Activated T-cell treated with anti-CD3 and anti-CD28 coated beads, Interleukin-2, amount 50 U/mL, for 1 hour (primary cell): ENCODE measurements at places on chromosomes 12 and 14.

- DNase-seq = no peak
These were observed 471.0 kb upstream of the MGAT4C start for GRCh38 chr12:86727160-86727559.

DNA sequence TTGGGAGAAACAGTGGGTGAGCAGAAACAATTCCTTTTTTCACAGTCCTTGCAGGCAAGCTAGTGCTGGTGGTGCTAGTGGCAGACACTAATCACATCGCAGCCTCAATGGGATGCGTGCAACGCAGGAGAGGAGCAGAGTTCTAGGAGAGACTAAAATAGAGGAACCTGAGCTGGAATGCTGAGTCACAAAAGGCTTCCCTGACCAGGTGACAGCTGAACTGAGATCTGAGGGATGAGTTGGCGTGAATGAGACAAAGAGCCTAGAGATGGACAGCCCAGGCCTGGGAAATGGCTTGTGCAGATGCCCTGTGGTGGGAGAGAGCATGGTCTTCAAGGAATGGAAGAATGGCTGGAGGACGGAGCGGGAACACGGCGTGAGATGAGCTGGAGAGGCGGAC is 25.8 kb downstream of the ACADS start:
- no peak for DNase-seq

- DNase-seq = no peak
These were observed 16.8 kb downstream of the SCAF11 start for GRCh38 chr12:45973526-45973925.

GRCh38 chr12:117044790-117045159 is 54.4 kb downstream of the TESC start:
- no peak for DNase-seq

DNA sequence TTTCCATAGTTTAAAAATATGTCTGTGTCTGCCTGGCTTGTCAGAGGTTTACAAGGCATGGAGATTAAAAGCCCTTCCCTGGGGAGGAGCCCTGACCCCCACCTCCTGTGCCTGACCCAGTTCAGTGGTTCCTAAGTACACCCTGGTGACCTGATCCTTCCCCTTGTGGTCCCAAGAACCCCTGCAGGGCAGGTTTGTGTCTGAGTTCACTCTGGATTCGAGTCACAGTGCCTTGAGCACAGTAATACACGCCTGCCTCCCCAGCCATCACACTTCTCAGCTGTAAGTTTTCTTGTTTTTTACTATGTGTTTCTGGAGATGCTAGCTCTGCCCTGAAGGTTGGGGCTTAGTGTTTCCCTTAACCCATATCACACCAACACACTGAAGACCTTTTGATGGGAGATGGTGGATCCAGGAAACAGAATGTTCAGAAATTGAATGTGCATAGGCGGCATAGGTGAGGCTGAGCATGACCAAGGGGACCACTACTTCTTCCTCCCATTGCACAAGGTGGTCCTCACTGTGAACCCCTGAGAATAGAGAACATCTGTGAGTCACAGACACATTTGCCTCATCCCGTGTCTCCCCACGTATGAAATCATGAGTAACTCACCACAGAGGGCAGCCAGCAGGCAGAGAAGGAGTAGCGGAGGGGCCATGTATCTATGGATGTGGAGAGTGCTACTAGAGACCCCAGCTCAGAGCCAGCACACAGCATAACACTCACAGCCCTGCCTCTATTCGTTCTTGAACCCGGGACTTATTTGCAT is 962.9 kb downstream of the TMEM121 start:
- DNase-seq = no peak

GRCh38 chr12:91249518-91250272 is 67.1 kb upstream of the DCN start:
- no peak for DNase-seq

GRCh38 chr12:111692575-111693210 is 6.8 kb downstream of the ACAD10 start:
- no peak for DNase-seq

DNA sequence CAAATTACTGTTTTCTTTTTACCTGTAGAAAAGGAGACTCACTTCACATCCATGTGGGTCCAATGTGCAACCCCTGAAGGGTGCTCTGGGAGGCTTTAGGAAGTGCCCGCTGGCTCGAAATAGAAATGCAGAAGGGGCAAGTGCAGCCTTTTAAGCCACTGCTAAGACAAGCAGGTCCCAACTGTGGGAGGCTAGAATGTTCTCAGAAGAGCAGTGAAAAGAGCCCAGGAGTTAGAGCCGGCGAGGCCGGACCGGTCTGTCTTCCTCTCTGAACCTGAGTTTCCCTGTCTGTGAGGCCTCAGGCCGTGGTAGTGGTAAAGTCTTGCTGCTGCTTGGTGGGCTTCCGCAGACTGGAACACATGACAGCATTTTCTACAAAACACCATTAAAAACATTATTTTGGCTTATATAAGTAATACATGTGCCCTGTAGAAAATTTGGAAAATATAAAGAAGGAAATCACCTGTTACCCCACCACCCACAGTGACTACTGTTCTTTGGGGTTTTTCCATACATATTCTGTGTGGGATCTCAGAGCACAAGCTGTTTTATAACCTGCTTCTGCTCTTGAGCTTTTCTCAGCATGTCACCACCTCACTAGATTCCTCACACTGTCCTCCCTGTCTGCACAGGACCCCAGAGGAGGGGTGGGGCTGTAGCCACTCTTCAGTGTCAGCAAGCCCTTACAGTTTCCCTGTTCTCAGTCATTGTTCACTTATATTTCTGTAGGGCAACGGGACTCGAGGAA is 6.0 kb downstream of the CKB start:
- DNase-seq = peak; percentile 2

DNA sequence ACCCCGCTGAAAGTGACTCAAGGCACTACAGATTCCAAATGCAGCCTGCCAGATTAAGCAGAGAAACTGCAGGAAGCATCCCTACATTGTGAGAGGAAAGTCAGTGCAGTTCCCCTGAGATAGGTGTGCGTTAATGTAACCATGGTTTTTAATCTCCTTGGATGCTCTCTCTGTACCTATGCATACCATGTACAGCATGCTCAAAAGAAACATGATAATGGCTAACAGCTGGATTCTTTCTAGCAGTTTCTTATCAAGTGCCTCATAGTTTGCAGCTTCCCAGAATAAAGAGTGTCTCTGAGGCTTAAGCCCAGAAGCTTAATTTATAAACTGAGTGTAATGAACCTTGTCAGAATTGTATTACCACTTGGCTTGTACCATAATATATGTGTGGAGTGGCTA is 17.1 kb upstream of the MDM1 start:
- DNase-seq = no peak

DNA sequence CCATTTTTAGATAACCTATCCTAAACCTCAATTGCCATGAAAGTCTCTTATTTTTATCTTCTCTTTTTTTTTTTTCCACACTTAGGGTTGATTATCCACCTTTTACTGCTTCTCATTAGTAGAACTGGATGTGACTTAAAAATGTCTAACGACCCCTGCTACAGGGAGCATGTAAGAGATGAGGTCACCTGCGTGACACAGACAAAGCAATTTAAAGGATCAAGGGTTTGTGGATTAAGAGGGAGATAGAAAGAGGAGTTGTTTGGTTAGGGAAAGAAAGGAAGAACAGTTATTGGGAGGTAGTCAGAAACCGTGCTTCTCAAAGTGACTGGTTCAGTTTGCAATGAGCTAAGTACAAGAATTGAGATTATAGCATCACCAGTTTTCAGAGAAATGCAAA is 239.1 kb downstream of the ALX1 start:
- DNase-seq = no peak

GRCh38 chr12:82896277-82896676 is 209.6 kb downstream of the TMTC2 start:
- DNase-seq = no peak

GRCh38 chr12:69851976-69852375 is 26.9 kb downstream of the MYRFL start:
- DNase-seq = no peak

- no peak for DNase-seq
These were observed 41.6 kb downstream of the RHOJ start for GRCh38 chr14:63245893-63246292.

GRCh38 chr12:3670083-3670620 is 82.8 kb downstream of the CRACR2A start:
- DNase-seq = no peak

DNA sequence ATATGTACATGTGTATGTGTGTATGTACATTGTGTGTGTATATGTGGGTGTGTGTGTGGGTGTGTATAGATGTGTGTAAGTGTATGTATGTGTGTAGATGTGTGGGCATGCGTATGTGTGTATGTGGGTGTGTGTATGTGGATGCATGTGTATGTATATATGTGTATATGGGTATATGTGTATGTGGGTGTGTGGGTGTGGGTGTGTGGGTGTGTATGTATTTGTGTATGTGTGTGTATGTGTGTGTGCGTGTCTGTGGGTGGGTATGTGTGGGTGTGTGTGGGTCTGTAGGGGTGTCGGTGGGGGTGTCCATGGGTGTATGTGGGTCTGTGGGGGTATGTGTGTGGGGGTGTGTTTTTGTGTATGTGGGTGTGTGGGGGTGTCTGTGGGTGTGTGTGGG is 101.6 kb downstream of the PIWIL1 start:
- DNase-seq = no peak

GRCh38 chr14:72706485-72706884 is 187.4 kb downstream of the DPF3 start:
- no peak for DNase-seq

GRCh38 chr14:68137704-68138619 is 318.4 kb downstream of the RAD51B start:
- no peak for DNase-seq

- peak; percentile 53 for DNase-seq
These were observed 21.9 kb upstream of the KLC1 start for GRCh38 chr14:103606963-103607668.

GRCh38 chr12:126668961-126669360 is 1598.0 kb upstream of the TMEM132C start:
- DNase-seq = no peak

- peak; percentile 46 for DNase-seq
These were observed 20.0 kb upstream of the TCP11L2 start for GRCh38 chr12:106282457-106283097.

DNA sequence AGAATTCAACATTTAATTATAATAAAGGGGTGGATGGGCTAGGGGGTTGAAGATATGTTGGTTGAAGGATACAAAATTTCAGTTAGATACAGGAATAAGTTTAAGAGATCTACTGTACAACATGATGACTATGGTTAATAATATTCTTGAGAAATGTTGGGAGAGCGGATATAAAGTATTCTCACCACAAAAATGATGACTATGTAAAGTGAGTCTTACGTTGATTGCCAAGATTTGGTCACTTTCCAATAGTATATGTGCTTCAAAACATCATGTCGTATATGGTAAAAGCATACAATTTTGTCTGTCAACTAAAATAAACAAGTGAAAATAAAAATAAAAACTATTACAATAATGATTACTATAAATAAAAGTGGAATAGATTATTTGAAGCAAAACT is 802.0 kb downstream of the C12orf50 start:
- DNase-seq = no peak

GRCh38 chr14:44154446-44154845 is 352.6 kb downstream of the FSCB start:
- DNase-seq = no peak

DNA sequence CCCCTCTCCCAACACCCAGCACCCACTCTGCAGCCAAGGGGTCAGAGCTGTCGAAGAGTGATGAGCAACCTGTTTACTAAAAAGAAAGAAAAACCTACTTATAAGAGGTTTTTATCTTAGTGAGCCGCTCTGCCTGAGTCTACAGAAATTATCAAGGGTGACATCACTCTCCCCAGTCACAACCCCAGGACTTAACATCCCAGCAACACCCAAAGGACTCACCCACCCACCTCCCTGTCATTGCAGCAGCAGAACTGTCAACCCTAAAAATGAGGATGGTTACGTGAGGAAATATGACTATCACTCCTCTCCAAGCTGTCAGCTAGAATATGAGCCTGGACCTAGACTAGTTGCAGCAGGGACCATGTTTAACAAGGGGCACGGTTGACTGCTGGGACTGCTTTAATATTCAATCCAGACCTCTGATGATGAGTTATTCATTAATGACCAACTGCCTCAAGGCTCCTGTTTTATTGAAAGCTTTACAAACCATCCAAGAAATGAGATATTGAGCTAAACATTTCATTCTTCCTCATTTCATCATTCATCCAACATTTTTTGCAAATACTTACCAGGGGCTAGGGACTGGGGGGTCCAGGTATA is 53.9 kb upstream of the FICD start:
- DNase-seq = no peak

- no peak for DNase-seq
These were observed 479.2 kb upstream of the RGS6 start for GRCh38 chr14:71452987-71453386.

- no peak for DNase-seq
These were observed 875.7 kb upstream of the USP15 start for GRCh38 chr12:61384511-61384910.

DNA sequence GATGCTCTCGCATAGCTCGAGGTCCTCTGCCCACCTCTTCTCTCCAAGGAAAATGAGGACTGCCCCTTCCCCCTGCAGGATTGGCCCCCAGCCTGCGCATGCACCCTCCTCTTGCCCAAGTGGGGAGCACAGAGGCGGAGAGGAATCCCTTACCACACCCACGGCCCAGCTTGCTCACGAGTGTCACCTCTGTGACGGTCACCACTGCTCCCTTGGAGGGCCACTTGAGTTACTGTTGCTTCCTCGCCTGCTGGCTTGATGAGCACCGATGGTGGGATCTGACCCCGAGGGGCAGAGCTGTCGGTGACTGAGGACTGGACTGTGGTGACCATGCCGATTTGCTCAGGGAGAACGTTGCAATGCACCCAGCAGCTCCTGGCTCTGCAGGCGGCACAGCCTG is 41.7 kb downstream of the FOXN4 start:
- no peak for DNase-seq

DNA sequence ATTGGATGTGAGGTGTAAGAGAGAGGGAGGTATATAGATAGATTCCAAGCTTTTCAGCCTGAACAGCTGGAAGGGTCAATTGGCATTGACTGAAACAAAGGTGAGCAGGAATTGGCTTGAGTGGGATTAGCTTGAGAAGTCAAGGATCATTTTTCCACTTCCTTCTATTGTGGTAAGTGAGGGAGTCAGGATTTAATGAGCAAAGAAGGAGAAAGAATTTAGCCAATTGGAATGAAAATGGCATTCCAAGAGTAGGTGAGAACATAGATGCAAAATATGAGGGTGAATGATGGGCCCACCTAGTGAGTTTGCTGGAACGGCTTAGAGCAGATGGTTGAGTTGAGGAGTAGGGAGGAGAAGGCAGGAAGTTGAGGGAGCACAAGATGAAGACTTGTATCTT is 56.5 kb upstream of the ETV6 start:
- DNase-seq = no peak

DNA sequence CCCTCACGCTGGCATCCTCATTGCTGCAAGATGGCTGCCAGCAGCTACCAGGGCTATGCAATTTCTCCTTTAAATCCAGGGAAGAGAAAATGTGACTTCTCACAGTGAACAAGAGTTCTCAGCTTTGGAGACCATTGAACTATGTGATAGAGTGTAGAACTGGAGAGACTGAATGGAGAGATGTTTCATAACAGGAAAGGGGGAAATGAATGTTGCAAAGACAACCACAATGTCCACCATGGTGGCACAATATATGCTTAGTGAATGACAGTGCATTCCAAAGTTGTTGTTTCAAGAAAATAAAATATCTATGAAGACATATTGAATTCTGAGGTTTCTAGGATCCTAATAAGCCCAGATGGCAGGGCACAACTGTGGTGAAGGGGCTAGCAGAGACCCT is 13.2 kb upstream of the COCH start:
- no peak for DNase-seq
